Fibroblast of the aortic adventitia (primary cell): ENCODE measurements at places on chromosomes 4 and X. TPM values are rescaled to one million over a fixed set of nuclear protein-coding genes. Genes with fewer than 3 reads are reported as not detected.

GRCh38 chr4:136927172-136927571 lies 605.1 kb downstream of the PCDH18 start:
- peak; percentile 61 for DNase-seq

DNA sequence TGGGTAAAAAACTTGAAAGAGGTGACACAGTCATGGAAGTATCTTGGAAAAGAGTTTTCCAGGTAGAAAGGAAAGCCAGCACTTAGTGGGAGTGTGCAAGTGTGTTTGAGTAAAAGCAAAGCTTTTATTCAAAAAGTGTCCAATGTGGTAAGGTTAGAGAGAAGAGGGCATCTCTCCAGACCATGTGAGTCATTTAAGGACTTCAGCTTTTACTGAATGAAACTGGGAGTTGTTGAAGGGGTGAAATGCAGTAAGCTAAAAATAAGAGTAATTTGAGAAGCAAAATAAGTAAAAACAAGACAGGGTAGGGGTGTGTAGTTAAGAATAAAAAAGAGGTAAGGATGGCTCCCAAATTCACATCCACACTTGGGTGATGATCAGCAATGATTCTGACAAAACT lies 238.9 kb downstream of the SLC7A11 start:
- peak; percentile 46 for DNase-seq

DNA sequence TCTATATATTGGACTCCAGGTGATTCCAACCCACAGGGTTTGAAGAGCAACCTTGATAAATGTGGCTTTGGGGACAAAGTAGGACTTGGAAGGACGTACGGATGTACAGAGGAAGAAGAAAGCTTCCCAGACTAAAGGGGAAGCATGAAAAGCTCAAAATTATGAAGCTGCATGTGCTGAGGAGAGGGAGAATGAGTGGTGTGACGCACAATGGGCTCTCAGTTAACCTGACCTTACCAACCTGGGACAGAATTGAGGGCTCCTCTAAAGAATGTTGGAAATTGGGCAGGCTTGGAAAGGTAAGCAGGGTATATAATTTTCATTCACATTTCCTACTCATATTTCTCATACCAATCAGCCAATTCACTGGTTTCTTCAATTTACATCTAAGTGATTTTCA lies 10.5 kb upstream of the TIGD2 start:
- no peak for DNase-seq

GRCh38 chrX:74779175-74779574 lies 146.1 kb downstream of the NEXMIF start:
- no peak for DNase-seq

GRCh38 chr4:167775375-167775774 lies 317.0 kb upstream of the ANXA10 start:
- DNase-seq = no peak

- no peak for DNase-seq
These were observed 41.8 kb downstream of the HTRA3 start for GRCh38 chr4:8311101-8312068.

DNA sequence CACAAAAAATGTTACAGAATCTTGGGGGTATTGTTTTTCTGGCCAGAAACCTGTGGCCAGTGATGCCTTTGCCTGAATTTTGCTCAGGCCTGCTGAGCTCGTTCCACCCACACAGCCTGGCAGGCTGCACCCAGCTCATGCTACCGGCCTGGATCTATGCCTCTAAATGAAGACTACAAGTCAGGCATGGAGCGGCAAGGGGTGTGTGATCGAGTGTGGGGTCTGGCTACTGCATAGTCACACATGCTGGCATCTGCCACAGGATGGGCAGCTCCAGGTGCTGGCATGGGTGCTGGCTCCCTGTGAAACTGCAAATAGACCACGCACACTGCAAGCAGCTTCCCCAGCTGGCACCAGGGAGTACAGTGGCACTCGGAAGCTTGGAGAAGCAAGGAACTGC lies 323.1 kb upstream of the POU3F4 start:
- DNase-seq = no peak

Gene TASL
- total RNA-seq = not detected in 2 replicates

Gene HSD17B13
- 0.18 TPM in 1 of 2 replicates, not detected in the other for total RNA-seq

GRCh38 chr4:140344101-140344500 lies 29.3 kb upstream of the SCOC start:
- DNase-seq = peak; percentile 74
